ENCODE measurements at places on chromosomes 7 and 10.
A peak's percentile ranks its signal among the peaks of the same experiment; 100 is the strongest.

GRCh38 chr7:30920021-30920583 lies 8.4 kb downstream of the AQP1 start:
- no peak for DNase-seq

- DNase-seq: peak; percentile 6
Measured at GRCh38 chr10:49446031-49446430, 50.1 kb upstream of the DRGX start.

DNA sequence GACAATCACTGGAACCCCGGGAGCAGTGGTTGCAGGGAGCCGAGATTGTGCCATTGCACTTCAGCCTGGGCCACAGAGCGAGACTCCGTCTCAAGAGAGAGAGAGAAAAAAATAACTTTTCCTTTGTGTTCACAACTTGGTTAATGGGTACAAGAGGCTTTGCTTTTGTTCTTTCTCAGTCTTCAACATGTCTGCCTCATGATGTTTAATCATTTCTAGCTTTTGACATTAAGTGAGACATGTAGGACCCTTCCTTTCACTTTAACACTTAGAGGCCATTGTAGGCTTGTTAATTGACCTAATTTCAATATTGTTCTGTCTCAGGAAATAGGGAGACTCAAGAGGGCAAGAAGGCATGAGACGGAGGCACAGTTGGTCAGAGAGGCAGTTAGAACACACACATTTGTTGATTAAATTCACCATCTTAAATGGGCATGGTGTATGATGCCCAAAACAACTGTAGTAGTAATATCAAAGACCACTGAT lies 9.3 kb upstream of the CRCP start:
- DNase-seq: no peak

- DNase-seq: no peak
Measured at GRCh38 chr7:87119581-87119980, 32.7 kb upstream of the DMTF1 start.

DNA sequence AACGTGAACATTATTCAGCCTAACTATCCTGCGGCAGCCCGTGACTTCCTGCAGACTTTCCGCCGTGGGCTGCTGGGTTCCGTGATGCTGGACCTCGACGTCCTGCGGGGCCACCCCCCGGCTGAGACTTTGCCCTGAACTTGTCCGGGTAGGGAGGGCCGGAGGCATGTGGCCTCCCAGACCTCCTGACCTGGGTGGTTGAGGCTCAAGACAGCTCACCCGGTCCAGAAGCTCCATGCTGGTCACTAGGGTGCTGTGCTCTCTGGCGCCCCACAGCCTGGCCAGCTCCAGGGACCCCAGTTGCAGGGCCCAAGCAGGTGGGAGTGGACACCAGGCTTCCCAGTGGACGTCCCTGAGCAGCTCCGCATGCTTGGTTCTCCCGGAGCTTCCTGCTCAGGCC lies 4.4 kb downstream of the SPRN start:
- no peak for DNase-seq

DNA sequence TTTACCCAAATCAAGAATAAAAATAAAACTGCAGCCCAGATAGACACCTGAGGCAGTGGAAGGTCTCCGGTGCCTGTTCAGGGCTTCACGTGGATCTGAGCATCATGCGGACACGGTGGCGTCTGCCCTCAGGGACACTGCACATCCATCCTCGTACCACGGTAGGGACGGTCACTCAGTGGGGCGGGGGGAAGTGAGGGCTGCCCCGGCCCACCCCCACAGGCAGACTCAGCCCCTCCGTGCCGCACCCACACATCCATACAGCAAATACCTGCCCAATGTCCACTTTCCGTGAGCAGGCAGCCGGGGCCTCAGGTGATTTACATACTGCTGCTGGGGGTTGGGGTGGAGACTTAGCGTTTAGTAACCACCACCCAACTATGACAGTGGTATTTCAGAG lies 207.8 kb downstream of the DIP2C start:
- DNase-seq: no peak

DNA sequence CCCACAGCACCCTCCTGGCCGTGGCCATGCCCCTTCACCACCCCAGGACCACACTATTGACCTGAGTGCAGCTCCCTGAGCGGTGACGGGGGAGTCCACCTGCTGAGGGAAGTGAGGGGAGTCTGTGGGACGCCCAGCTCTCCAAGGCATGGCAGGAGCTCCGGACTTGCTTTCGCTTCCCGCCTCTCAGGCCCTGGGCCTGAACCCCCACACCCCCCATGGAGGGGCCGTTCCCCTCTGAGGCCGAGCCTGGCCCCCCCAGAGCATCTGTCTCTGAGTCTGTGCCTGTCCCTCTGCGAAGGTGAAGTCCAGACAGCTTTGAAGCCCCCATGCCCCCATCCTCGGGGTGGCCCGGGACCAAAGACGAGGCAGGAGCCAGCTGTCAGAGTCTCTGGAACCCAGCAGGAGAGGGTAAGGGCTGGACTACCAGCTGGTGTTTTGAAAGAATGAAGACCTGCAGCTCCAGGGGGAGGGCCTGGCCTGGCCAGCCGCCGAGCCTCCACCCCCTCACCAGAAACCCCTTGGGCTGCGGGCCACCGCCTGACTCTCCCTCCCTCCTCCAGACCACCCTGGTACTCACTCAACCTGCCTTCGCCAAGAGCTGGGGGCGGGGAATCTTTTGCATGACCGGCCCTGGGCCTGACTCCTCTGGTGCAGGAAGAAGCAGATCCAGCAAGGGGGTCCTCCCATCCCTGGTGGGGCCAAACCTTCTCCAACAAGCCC lies 114.0 kb downstream of the PDGFA start:
- DNase-seq: no peak
